ENCODE measurements at places on chromosomes 4 and X.
A peak's percentile ranks its signal among the peaks of the same experiment; 100 is the strongest.

GRCh38 chrX:154460326-154460725 lies 2.2 kb downstream of the PLXNA3 start:
- peak; percentile 20 for DNase-seq

GRCh38 chr4:102352781-102353180 lies 7.5 kb upstream of the SLC39A8 start:
- DNase-seq, result no peak

GRCh38 chr4:100805538-100805937 lies 287.7 kb upstream of the EMCN start:
- no peak for DNase-seq

DNA sequence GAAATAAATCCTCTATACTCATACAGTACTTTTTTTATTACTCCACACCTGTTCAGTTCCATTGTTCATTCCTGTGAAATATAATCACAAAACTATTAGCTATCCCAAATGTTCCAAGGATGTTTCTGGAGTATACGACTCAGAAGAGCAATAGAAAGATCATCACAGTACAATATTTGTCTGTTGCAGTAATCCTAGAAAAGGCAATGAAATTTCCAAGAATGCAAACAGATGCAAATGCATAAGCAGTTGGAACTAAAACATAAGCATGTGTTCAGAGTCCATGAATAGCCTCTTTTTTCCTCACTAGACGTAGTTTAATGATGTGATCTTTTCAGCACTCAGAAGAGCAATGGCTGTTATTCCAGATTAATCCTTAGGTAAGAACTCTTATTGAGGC lies 55.2 kb downstream of the RTL3 start:
- DNase-seq, result no peak

DNA sequence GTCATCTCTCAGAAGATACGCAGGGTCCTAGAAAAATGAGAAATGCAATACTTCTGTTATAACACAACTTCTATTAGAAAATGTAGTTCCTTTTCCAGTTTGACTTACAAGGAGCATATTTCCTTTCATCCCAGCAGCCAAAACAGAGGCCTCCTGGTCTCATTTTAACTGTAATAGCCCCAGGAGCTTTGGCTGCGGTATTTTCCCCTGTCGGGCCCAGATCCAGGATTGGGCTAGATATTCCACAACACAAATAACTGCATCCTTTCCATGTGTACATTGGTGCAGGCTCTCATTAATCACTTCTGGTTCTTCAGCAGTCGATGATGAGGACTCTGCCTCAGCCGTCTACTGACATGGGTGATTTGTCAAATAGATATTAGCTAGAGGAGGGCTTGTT lies 166.1 kb downstream of the TENM3 start:
- no peak for DNase-seq

DNA sequence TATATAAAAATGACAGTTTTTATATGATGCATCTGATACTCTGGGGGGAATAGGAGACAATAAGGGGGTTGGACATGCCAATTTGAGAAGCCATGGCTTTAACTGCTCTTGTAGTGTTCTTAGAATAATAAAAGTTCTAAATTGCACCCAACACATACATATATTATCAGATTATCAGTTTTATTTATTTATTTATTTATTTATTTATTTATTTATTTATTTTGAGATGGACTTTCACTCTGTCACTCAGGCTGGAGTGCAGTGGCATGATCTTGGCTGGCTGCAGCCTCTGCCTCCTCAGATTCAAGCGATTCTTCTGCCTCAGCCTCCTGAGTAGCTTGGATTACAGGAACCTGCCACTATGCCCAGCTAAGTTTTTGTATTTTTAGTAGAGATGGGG lies 356.8 kb downstream of the TLL1 start:
- no peak for DNase-seq

DNA sequence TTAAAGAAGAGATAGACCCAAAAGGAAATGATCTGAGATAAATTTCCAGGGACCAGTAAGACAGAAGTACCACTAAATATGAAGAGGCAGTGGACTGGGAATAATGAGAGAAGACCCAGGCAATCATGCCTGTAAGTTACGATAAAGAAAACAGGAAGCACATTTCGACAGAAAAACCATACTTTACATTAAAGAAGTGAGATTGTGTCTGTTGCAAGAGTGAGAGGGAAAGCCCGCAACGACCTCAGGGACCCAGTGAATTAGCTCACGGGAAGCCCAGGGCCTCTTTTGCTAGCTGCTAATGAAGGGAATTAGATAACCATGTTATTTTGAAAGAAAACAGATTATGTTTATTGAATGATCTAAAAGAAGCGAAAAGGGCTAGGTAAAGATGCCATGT lies 28.9 kb upstream of the ACSL1 start:
- DNase-seq, result no peak

DNA sequence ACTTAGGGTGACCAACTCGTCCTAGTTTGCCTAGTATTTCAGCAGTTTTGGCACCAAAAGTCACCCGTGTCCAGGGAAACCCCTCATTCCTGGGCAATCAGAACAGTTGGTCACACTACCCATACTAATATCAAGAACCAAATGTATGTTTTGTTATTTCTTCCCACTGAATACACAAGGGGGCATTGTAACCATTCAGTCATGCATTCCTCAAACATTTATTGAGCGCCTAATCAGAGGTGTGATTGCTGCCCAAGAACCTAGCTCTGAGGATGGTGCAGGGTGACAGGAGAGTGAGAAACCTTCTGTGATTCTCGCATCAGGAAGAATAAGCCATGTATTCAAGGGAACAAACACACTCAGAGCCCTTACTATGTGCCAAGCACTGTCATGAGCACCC lies 69.8 kb upstream of the RAI2 start:
- DNase-seq, result no peak

GRCh38 chr4:153207027-153207426 lies 2.8 kb downstream of the TRIM2 start:
- no peak for DNase-seq

DNA sequence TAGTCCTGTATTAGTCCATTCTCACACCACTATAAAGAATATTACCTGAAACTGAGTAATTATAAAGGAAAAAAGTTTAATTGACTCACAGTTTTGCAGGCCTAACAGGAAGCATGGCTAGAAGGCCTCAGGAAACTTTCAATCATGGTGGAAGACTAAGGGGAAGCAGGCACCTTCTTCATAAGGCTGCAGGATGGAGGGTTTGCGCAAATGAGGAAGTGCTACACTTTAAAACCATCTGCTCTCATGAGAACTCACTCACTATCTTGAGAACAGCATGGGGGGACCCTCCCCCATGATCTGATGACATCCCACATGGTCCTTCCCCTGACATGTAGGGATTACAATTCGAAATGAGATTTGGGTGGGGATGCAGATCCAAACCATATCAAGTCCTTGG lies 12.1 kb upstream of the MAGEA11 start:
- no peak for DNase-seq

- no peak for DNase-seq
Measured at GRCh38 chr4:141638230-141638629, 1.8 kb downstream of the IL15 start.

- DNase-seq, result no peak
Measured at GRCh38 chrX:33211356-33212260, at the start of gene DMD. Gene DMD (minus strand): TSS chrX:33211549. CDS start chrX:33211312, 237 bp downstream.

DNA sequence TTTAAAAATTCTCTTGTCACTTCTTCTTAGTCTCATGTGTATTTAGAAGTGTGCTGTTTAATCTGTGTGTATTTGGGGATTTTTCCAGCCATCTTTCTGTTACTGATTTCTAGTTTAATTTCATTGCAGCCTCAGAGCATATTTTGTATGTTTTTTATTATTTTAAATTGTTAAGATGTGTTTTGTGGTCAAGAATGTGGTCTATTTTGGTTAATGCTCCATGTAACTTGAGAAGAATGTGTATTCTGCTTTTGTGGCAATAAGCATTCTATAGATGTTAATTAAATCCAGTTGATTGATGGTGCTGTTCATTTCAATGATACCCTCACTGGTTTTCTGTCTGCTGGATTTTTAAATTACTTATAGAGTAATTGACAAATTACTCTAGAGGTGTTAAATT lies 38.9 kb downstream of the ANXA10 start:
- no peak for DNase-seq

DNA sequence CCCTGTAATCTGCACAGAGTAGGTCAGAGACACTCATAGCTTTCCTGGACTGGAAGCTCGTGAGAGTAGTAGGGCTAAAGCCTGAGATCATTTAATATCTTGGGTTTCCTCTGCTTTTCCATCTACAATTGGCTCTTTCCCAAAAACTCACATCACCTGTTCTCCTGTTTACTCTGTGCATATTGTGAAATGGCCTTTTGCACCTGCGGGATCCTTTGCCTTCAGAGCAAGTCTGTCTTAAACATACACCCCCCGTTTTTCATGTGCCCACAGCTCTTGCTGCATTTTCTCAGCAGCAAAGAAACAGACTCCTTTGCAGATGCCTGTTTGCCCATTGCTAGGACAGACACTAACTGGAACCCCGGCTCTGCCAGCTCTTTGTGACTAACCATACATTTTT lies 608.3 kb upstream of the PCDH10 start:
- no peak for DNase-seq

- no peak for DNase-seq
Measured at GRCh38 chr4:16606691-16607090, 291.8 kb downstream of the LDB2 start.

GRCh38 chr4:164109503-164109902 lies 615.0 kb downstream of the TMA16 start:
- DNase-seq, result no peak

DNA sequence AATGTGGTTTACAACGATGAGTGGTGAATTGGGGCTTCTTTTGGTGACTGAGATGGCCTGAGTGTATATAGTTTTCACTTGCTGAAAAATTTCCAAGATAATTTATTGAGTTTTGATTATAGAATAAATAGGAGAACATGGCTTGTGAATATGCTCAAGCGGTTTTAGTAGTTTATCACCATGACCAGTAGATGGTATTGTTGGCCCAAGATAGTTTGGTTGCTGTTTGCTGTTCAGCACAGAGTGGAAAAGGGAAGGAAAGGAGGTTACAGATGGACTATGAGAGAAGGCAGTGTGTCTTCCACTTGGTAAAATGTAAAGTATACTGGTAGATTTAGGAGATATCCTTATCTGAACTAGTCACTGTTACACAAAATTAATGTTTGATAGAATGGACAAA lies 55.8 kb upstream of the POU4F2 start:
- DNase-seq, result no peak

DNA sequence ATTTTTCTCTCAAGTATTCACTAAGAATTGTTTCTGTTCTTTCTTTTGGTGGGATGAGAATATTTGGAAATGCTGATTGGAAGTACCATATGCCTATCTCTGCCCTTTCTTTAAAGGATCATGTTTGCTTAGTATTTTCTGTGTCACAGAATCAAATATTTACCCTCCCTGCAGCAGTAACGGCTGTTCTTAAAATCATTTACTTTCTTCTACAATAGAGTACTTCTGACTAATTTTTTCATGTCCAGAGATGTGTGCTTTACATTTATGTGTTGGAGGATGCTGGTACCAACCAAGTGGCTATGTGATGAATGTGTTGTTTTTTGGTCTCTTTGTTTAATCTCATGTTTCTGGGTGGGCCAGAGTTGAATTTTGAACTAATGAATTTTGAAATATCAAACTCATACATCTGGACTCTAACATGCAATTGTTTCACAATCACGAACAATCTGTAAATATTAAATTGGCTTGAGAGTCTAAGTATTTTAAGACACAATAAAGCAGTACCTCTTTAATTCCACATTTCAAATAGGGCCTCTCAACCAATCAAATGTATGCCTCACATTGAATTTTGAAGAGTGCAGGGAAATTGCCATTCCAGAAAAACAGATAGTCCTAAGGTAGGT lies 59.4 kb upstream of the ARSJ start:
- DNase-seq, result no peak

DNA sequence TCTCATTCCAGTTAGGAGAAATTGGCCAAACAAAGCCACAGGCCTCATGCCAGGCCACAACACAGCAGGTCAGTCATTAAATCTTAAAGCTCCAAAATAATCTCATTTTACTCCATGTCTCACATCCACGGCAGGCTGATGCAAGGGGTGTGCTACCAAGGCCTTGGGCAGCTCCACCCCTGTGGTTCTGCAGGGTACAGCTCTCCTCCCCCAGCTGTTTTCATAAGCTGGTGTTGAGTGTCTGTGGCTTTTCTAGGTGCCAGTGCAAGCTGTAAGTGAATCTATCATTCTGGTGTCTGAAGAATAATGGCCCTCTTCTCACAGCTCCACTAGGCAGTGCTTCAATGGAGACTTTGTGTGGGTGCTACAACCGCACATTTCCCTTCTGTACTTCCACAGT lies 949.2 kb downstream of the TECRL start:
- no peak for DNase-seq

DNA sequence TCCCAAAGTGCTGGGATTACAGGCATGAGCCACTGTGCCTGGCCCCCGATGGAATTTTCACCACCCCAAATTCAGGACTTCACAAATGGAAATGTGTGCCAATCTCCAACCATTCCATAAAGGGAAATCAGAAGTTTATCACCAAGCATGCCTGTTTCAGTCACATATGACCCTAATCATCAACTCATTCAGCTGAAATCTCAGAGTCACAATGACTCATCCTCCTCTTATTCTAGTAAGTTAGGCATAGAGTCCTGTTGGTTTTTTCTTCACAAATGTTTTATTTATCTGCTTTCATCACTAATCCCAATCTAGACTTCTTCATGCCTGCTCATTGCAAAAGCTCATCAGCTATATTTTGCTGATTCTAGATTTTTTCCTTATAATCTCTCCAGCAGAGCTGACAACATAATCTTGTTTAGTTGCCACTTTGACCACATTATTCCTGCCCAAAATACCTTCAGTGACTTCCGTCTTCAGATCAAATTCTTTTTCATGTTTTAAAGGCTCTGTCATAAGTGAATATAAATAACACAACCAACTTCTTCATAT lies 83.3 kb downstream of the SLC7A11 start:
- no peak for DNase-seq

GRCh38 chr4:73730867-73731266 lies 9.5 kb upstream of the CXCL8 start:
- no peak for DNase-seq

GRCh38 chr4:183888564-183888963 lies 16.5 kb upstream of the STOX2 start:
- no peak for DNase-seq

DNA sequence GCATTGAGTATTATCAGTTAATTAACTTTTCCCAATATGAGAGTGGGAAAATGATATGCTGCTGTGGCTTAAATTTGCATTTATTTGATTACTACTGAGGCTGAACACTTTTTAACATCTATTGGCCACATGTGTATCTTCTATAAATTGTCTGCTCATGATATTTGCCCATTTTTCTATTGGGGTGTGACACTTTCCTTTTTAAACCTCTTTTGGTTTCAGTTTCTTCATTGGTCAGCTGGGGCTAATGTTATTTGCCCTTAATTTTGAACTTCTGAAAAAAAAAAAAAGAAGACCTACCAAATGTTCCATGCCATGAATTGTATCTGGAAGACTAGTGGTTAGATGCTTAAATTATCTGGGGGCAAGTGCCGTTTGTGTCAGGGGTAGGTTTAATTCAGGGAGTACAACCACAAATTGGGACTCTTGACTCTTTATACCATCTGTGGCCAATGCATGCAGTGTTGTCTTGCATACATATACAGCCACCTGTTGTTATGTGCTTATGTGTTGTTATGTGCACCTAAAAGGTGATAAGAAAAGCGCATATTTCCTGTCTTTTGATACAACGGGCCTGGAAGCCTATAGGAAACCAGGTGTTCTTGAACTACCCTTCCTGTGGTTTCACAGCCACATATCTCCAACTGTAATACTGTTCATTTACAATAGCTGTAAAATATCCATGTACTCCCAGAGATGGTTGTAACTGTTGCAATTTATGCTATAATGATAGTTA lies 49.0 kb downstream of the SH2D1A start:
- no peak for DNase-seq

All from retina (tissue), 1 donor.